ENCODE measurements at places on chromosomes 4 and X.

GRCh38 chr4:189202182-189202868 is 738.3 kb upstream of the FRG1 start:
- DNase-seq: no peak

DNA sequence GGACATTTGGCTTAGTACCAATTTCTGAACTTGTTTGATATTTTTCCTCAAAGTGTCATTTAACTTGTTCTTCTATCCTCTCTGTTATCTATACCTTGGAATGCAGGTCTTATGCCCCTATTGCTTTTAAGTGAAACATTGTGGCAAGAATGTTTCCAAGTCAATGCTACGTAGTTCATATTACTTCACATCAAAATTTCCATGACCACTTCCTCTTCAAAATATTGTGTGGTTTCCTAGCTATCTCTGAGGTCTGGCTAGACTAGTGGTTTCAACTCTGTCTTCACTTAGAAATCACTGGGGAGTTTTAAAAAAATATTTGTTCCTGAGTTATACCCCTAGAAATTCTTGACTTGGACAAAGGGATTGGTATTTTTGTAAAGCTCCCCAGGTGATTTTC is 20.2 kb upstream of the RASGEF1B start:
- DNase-seq: no peak

DNA sequence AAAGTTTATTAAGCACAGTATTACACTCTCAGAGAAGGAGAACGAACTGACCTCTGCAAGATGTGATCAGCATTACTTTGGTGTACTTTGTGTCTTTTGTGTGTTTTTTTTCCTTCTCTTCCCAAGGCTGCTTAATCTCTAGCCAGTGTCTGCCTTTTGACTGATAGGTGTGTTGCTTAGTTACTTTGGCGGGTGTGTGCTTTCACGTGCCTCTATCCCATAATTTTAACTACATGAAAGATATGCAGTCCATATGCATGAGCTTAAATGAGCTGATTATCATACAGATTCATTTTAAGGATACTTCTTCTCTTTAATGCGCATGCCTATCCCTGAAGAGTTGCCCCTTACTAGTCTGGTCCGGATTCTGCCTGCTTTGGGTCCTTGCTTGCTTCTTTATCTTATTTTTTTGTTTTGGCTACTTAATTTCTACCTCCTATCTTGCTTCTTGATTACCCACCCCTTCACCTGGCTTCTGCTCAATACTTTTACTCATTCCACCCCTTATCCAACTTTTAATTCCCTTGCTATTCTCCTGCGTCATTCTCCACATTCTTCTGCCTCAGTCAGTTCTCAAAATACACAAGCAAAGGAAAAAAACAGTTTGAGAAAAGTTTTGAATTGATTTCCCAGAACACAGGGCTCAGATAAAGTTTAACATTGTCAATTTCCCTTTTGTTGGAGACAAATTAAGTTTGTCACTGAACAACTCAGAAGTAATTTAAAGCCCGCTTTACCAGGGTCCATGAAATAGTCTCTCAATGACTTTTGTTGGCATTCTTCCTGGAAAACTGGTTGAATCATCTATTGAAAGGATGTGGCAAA is 182.0 kb downstream of the TENT5D start:
- DNase-seq: no peak

GRCh38 chrX:9785944-9786797 is at the start of gene SHROOM2:
TSS of gene SHROOM2 (plus strand) at chrX:9786429. CDS start at chrX:9786546, 117 bp downstream.
- no peak for DNase-seq

- peak; percentile 80 for DNase-seq
These were observed at the start of gene PIM2 for GRCh38 chrX:48918643-48919340. TSS of gene PIM2 (minus strand) at chrX:48919024. CDS start at chrX:48918834, 190 bp downstream.

DNA sequence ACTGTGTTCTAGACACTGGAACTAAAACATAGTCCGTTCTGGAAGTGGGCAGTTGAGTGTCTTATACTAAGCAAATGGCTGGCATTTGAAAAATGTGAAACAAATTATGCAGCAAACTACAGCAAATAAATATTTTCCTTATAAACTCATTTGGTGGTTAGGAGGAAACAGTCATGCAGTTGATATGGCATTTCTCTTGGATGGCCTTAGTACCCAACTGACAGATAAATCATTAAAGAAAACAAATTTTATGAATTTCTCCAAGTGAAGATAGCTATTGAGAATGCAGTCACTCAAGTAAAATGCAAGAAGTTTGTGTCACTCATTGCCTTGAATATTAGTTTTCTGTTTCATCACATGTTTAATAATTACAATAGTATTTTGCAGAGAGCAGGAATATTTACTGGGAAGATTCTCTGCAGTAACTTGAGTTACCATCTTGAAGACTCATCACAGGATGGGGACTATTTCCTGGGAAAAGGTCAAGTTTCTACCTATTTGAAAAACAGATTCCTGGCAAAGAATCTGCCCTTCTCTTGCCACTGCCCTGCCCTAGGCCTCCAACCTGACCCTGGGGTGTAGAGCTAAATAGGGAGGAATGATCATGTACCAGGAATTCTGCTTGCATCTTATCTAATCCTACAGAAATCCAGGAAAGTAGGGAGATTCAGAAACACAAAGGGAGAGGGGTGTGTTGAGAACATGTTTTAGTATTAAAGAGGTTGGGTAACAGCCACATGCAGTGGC is 105.9 kb downstream of the SH3RF1 start:
- DNase-seq: no peak

- no peak for DNase-seq
These were observed 66.6 kb downstream of the METTL14 start for GRCh38 chr4:118751629-118752323.

All from stimulated activated CD8-positive, alpha-beta memory T cell treated with anti-CD3 and anti-CD28 coated beads, Interleukin-4, amount 100 ng/mL, for 24 hours (primary cell).